ENCODE measurements at places on chromosomes 11 and 22. TPM values are rescaled to one million over a fixed set of nuclear protein-coding genes. Genes with fewer than 3 reads are reported as not detected.

The MS4A14 gene
- 0.11 TPM for total RNA-seq

The MMP11 gene
- total RNA-seq: 7.1 TPM

The SCN4B gene
- not detected for total RNA-seq

The OR51B5 gene
- not detected for total RNA-seq

GRCh38 chr11:90332415-90332814 lies 109.6 kb upstream of the CHORDC1 start:
- DNase-seq: no peak

The PAAF1 gene
- 11.7 TPM for total RNA-seq

GRCh38 chr11:48029681-48030290 lies 49.4 kb downstream of the PTPRJ start:
- no peak for DNase-seq

- peak; percentile 1 for DNase-seq
These were observed 253.7 kb upstream of the CHORDC1 start for GRCh38 chr11:90476442-90477007.

DNA sequence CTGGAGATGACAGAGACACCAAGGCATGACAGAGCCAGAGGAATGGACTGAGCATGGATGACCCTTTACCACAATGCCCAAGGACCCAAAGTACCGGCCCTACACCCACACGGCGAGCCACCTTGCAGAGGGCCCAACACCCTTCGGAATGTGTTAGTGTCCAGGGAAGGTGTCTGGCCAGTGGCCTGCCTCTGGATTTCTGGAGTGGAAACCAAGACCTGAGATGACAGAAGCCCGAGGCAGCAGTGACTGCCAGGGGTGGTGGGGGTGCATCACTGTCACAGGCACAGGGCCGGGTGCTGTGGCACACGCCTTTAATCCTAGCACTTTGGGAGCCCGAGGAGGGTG lies 28.7 kb downstream of the PDGFB start:
- no peak for DNase-seq

The CLCF1 gene
- 16.1 TPM for total RNA-seq

GRCh38 chr11:119167933-119168332 lies 592 bp upstream of the NLRX1 start:
- DNase-seq: no peak

DNA sequence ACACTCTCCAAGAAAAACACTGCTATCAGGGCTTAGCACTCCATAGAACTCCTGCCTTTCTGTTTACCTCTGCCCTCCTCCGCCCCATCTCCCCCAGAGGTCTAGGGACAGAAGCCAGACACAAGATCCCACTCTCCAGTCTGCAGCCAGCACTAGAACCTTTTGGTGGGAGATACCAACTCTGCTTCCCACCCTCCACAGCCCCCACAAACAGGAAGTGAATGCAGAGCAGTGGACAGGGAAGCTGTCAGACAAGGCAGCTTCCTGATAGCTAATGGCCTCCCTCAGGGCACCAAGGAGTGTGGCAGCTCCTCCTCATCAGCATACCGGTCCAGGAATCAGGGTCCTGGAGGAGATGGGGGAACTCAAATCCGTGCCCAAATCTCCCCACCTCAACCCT lies 5.1 kb downstream of the SCN4B start:
- no peak for DNase-seq

The SPON1 gene
- not detected for total RNA-seq

The RBM4B gene
- 33.2 TPM for total RNA-seq

The TKFC gene
- total RNA-seq: 41.4 TPM

DNA sequence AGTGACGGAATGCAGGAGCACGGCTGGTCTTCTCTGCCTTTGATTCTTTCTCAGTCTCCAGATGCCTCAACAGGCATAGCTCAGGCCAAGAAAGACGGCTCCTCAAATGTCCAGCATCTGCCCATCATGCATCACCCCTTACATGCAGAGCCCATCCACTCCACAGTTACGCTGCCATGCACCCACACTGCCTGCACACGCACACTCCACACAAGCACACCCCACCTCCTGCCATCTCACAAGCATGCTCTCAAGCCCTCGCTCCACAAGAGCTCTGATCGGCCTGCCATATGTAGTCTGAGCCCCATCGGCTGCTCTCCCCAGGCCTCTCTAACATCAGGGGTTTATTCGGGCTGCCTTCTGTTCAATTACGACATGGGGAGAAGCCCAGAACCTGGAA lies 18.8 kb downstream of the SCN4B start:
- no peak for DNase-seq

The CARNS1 gene
- total RNA-seq: 0.40 TPM

GRCh38 chr11:64850979-64851567 lies 6.6 kb upstream of the CDC42BPG start:
- no peak for DNase-seq

GRCh38 chr11:68441466-68442230 lies 18.9 kb upstream of the PPP6R3 start:
- peak; percentile 66 for DNase-seq

The GGTLC2 gene
- total RNA-seq: not detected

DNA sequence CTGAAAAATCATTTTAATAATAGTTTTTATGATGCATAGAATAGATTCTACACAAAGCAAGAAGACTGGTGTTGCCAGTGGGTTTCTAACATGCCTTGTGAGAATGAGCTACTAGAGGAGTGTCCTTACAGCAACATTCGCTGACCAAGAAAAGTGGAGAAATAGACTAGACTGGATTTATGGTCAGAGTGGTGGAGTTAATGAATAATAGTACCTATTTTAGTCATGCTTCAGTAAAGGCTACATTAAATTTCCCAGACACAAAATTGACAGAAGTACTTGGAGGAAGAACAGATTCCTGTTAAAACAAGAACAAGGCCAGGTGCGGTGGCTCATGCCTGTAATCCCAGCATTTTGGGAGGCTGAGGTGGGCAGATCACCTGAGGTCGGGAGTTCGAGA lies 539.2 kb downstream of the ETS1 start:
- no peak for DNase-seq

The OR52I1 gene
- not detected for total RNA-seq

DNA sequence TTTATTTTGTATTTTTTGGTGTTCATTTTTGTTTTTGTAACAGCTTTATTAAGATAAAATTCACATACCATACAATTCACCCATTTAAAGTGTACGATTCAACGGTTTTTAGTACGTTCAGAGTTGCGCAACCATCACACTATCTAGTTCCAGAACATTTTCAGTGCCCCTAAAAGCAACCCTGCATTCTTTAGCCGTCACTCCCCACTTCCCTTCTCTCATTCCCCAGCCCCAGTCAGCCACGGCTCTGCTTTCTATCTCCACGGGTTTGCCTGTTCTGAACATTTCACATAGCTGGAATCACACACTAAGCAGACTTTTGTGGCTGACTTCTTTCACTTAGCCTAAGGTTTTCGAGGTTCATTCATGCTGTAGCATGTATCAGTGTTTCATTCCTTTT lies 9.6 kb upstream of the KCNQ1OT1 start:
- DNase-seq: no peak

DNA sequence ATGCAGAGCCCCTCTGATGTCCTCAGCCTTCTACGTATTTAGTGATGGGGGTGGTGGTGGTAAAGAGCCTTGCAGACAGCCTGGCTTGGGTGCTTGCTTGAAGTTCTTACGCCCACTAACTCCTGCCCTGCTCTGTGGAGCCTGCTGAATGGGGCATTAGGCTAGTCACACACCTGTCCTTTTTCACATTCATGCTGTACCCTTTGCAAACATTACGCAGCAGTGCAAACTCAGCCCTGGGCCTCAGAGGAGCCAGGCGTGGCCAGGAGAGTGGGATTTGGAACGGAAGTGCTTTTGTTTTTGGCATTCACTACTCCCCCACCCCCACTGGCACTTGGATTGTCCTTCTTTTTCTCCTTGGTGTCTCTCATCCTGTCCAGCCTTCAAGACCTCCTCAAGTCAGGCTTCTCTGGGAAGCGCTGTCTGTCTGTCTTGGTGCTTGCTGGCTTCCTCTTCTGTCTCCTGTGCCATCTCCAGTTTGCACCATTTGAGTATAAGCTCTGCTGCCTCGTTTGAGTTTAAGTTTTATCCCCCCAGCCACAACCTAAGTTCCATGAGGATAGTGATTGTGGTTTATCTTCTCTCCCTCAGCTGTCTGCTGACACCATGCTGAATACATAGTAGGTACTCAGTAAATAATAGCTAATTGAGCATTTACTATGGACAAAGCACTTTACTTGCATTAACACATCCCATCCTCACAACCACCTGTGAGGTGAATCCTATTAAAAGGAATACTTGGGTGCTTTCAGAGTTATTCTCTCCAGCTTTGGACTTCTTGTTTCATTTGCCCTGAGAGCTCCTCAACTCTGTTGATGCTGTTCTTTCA lies 26.7 kb downstream of the ZBTB16 start:
- no peak for DNase-seq

DNA sequence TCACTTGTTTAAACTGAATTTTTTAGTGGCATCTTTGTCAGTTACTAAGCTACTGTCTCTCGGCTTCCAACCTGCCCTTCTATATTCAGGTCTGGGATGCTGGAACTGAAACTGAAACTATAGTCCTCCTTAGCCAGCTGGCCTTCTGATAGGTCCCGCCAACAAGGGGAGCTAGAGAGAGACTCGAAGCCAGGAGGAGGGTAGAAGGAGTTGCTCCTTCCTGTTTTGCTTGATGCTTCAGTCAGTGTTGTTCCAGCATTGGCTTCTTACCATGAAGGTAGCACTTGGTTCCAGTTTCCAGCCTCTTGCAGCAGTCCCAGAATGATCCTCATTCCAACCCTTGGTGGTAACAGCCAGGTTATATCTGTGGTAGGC lies 32.9 kb upstream of the HORMAD2 start:
- DNase-seq: peak; percentile 8

- no peak for DNase-seq
These were observed 628.1 kb downstream of the METTL15 start for GRCh38 chr11:28736256-28736655.

GRCh38 chr11:60592601-60593000 lies 77.4 kb downstream of the MS4A13 start:
- DNase-seq: no peak

The ALG9 gene
- 44.4 TPM for total RNA-seq

GRCh38 chr11:64103277-64103985 lies 62.5 kb downstream of the MACROD1 start:
- no peak for DNase-seq

- DNase-seq: no peak
These were observed 60.6 kb upstream of the CD44 start for GRCh38 chr11:35078470-35078735.

DNA sequence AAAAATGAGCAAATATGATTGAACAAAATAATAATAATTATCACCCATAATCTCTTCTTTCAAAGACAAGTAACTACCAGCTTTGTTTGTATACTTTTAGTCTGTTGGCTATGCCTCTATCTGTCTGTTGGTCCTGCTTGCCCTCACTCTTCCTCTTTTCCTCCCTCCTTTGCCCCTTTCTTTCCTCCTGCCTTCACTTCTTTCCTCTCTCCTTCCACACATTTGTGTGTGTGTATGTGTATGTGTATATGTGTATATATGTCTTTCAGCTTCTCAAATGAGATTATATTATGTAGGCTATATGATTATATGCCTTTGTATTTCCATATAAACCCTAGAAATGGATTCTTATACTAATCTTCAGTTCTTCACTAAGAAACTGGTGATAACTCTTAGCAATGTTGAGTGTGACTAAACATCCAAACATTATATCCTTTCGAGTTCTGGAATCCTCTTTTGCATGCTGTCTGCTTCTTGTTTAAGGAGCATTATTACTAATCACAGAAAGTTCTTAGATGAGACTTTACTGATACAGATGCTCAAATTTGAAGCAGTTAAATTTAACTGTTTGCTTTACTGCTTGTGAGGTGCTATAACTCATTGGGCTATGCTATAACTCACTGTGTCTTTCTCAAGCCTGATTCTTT lies 219.1 kb downstream of the TMEM135 start:
- DNase-seq: no peak

The WT1 gene
- 0.96 TPM for total RNA-seq

DNA sequence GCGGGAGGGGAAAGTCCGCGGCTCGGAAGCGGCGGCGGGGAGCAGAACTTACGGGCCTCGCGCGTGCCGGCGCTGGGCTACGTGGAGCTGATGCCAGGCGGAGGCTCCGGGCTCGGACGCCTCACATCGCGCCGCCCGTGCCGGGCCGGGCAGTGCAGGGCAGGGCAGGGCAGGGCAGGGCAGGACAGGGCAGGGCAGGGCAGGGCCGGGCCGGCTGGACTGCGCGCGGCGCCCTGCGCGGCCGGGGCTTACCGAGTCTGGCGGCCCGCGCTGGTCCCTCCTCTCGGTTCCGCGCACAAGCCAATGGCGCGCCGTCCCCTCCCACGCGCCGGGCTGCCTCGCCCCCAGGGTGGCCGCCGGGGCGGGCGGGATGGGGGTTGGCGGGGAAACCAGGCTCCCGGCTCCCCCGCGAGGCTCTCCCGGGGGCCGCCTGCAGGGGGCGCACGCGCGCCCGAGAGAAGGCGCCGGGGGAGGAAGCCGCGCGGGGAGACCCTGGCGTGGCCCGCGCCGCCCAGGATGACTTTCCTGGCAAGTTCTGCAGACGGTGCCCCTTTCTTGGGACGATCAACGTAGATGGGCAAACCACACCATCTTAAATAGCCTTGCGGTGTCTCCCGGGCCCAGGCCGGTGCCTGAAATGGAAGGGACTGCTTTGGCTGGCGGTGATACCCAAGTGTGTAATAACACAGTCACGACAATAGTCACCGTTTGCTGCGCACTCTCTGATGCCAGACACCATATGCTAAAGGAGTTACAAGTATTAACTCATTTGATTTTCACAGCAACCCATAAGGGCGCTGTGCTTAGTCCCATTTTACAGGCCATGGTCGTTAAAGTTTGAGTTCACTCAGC lies at the start of gene TP53I11:
Gene TP53I11, minus strand, starts transcription at position 259 of the 852 bp plus-strand sequence. CDS start 12,548 bp downstream, outside the sequence.
- DNase-seq: peak; percentile 57

The OR52N4 gene
- not detected for total RNA-seq

The OR2AG2 gene
- total RNA-seq: 0.19 TPM

- no peak for DNase-seq
These were observed 1.6 kb upstream of the MRPL16 start for GRCh38 chr11:59812220-59812619.

The MYBPC3 gene
- not detected for total RNA-seq

- no peak for DNase-seq
These were observed 14.7 kb downstream of the PHF21B start for GRCh38 chr22:44995105-44995514.

The DAGLA gene
- total RNA-seq: 4.0 TPM

DNA sequence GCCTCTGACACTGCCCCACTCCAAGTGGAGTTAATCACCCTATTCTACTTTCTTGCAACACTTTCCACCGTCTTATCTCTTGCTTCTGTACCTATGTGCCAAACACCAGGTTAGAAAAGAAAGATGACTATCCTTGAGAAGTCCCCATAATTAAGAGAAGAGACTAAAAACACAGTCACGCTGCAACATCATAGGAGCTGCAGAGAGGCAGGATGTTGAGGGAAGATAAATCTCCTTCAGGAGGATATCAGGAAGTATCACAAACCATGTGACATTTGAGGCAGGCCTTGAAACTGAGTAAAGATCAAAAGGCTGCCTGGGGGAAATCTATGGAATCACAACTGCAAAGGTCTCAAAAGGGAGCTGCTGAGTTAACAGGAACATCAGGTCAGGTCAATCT lies 24.8 kb downstream of the GAB2 start:
- DNase-seq: no peak

The RDX gene
- total RNA-seq: 107 TPM

DNA sequence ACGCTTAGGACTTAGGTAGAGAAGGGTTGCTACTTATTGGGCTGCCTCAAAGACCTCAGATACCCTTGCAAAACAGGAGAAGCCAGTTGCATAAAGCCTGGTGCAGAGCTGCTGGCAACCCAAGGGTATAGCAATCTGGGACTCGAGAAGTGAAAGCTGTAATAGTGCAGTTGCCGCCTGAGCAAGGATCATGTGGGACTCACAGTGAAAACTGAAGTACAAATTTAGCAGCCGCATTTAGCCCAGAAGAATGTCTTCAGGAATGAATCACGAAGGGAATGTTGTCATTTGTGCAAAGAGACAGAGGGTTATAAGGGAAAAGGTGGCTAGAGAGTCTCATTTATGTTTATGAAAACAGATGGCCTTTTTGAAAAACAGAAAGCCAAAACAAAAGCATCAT lies 267.2 kb downstream of the TENM4 start:
- peak; percentile 3 for DNase-seq

The HTR3B gene
- not detected for total RNA-seq

All from LHCN-M2 (cell line).